ENCODE measurements at places on chromosomes 4 and X.
A peak's percentile ranks its signal among the peaks of the same experiment; 100 is the strongest.

GRCh38 chrX:50381729-50382415 is 88.8 kb downstream of the DGKK start:
- DNase-seq: no peak

GRCh38 chr4:109434007-109434971 is 674 bp downstream of the SEC24B start:
- DNase-seq: no peak

DNA sequence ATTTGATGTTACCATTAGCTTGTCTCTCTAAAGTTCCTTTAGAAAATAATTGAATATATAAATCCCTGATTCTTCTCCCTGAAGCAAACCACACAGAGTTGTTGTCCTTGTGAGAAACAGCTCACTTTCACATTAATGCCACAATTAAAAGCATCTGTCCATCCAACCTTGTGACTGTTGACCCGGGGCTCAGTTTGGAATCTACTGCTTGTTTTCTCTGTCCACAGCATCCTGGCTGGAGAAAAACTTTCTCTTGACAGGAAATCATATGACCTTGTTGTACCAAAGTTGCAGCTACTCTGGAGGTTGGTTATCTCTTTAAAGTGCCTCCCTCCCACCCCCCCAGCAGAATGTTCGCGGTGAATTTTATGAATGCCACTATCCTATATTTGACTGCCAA is 3.1 kb downstream of the PRKG2 start:
- no peak for DNase-seq

GRCh38 chr4:79915246-79915645 is 157.8 kb downstream of the ANTXR2 start:
- no peak for DNase-seq

- DNase-seq: no peak
Observed at GRCh38 chrX:35858906-35859305, 60.6 kb upstream of the CFAP47 start.

GRCh38 chrX:119041175-119041574 is 31.6 kb upstream of the CT47C1 start:
- DNase-seq: no peak

GRCh38 chr4:114773339-114773738 is 174.7 kb downstream of the UGT8 start:
- DNase-seq: no peak

DNA sequence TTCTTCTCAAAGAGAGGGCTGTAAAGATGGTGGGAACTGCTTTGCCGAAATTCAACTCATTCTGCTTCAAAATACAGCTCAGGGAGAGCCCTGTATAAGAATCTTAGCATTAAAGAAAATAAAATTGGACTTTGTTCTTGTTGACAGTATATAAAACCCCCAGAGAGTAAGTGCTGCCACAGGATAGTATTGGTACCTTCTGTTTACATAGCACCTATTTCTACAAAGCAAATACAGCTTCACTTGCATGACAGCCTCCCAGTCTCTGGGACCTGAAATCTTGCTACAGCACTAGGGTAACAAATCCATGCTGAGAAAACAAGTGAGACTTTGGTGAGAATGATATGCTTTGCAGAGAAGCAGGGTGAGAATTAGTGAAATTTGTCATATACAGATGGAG is 428.6 kb downstream of the ADGRL3 start:
- no peak for DNase-seq

DNA sequence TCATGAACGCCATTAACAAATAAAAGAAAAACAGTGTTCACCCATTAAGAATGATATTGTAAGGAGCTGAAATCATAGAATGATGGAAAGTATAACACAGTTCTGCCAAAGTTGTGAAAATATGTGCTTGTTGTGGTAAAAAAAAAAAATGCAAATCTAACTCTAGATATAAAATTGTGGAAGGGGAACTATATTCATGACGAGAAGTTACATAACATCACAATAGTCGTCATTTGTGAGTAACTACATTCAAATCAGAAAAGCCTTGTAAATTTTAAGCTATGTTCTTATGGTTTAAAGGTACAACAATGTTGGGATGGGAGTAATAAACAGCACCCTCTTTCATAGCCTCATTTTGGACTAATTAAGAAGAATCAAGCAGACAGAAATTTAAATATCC is 57.6 kb upstream of the PRDM8 start:
- DNase-seq: no peak

GRCh38 chr4:34176609-34177008 is 2067.7 kb downstream of the ARAP2 start:
- no peak for DNase-seq

DNA sequence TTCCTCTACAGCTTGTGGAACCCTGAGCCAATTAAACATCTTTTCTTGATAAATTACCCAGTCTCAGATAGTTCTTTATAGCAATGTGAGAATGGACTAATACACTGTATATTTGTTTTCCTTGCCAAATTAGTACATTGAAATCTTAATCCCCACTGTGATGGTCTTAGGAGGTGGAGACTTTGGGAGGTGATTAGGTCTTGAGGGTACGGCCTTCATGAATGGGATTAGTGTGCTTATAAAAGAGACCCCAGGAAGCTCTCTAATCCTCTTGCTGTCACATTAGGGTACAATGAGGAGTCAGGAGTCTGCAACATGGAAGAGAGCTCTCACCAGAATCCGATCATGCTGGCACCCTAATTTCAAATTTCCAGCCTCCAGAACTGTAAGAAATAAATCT is 86.6 kb downstream of the TIGD2 start:
- DNase-seq: no peak

- DNase-seq: no peak
Observed at GRCh38 chr4:61734409-61734808, 534.3 kb downstream of the ADGRL3 start.

GRCh38 chr4:10809905-10810304 is 125.3 kb upstream of the CLNK start:
- no peak for DNase-seq

GRCh38 chrX:154918060-154918483 is 31.9 kb downstream of the F8A1 start:
- peak; percentile 39 for DNase-seq

- no peak for DNase-seq
Observed at GRCh38 chr4:163590103-163590502, 95.6 kb downstream of the TMA16 start.

DNA sequence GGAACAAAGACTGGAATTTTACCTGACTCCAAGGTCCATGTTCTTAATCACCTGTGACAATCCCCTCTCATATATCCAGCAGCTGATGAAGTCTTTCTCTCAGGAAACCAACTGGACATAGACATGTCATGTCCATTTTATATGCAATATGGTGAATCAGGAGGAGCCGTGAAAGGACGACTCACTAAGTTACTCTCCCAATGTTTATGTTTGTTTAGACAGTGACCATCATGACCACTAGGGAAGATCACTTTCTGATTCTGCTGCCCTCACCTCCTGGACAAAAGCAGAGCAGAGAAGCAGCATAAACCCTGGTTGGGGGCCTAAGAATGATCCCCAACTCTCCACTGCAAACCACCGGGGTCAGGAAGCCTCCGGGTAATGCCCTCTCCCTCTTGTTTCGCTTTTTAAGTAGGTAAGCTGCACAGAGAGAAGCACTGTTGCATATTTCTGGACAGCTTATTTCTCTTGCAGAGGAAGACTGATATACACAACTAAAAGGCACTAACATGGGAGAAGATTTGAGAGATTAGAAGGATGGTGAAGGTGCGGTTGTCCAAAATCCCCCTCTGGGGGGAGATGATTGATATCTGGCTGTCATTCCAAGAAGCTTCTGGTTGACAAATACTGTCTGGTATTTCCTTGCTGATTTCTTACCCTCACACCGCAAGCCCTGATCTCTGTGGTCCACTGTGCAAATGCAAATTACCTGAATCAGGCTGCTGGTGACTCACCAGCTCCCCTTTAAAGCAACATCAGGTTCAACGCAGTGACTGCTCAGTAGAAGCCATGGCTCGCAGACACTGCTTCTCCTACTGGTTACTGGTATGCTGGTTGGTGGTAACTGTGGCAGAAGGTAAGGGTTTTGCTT is at the start of gene ODAPH:
TSS of gene ODAPH (plus strand) at position 773 of the 871 bp plus-strand sequence. CDS start at position 790, 17 bp downstream.
- DNase-seq: no peak

- DNase-seq: no peak
Observed at GRCh38 chr4:51909236-51909703, 66.3 kb downstream of the DCUN1D4 start.

DNA sequence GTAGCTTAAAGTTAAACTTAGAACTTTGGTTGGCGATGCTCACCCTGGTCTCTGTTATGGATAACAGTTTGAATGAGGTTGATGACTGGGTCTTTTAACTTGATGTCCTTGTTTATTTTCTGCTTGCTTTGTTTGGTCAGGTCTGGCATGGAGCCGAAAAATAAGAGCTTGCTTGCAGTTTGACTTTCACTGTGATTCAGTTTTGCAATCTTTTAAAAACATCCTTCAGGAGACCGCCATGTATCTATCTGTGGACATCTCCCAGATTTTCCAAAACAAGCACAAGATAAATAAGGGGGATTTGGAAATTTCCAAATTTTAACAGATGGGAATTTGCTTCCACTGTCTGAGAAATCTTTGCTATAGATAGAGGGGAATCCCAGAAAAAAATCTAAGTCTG is 246.7 kb downstream of the PALLD start:
- DNase-seq: no peak

GRCh38 chr4:83342476-83342875 is 7.8 kb upstream of the HPSE start:
- no peak for DNase-seq

DNA sequence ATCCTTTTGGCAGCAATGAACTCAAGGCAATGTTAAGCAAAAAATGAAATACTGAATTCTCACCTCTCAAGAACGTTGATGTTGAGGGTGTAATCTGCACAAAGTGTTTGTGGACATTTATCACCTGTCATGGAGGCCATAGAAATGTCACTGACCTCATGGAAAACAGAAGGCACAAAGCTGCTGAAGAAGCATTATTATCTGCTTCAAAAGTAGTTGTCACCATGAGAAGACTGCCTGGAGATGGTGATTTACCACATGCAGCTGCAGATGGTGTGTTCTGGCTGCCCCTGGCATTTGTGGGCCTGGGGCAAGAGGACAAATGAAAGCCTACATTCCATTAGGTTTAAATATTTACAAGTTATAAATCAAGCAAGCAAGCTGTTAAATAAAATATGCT is 116.8 kb upstream of the RPS6KA3 start:
- no peak for DNase-seq

GRCh38 chr4:85784947-85785346 is 310.0 kb downstream of the ARHGAP24 start:
- DNase-seq: no peak

GRCh38 chrX:1202251-1202650 is 10.2 kb downstream of the CRLF2 start:
- DNase-seq: no peak

GRCh38 chrX:115372152-115372551 is 82.6 kb downstream of the LUZP4 start:
- no peak for DNase-seq

DNA sequence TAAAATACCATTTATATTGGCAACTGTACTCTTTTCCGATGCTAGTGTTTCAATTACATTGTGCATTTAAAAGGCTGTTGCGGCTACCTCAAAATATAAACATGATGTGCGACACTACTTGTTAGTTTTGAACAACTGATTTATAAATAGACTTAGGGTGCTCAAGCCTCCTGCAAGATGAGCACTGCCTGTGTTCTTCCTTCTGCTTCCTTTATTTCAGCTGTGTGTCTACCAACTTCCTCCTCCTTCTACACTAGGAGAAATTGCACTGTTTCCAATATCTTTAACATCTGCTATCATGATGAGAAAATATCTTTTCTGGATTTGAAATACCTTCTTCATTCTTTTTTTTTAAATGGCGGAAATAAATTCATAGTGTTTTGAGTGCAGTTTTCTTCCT is 24.0 kb downstream of the TET2 start:
- no peak for DNase-seq

GRCh38 chr4:138158746-138159297 is 83.3 kb downstream of the SLC7A11 start:
- no peak for DNase-seq

DNA sequence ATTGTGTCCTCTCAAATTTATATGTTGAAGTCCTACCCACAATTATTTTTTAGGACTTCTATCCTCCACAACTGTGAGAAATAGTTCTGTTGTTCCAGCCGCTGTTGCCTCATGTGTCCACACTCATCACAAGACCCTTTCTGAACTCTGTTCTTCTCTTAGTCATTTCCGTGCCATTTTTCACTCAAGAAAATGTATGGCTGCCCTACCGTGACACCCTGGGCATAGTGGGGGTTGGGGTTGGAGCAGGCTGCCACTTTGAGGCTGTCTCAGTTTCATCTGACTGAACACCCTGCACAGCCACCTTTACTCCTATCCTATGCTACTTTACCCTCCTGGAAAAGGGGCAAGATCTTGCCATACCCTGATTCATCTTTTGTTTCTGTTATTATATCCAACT is 319.1 kb downstream of the TENM3 start:
- no peak for DNase-seq

DNA sequence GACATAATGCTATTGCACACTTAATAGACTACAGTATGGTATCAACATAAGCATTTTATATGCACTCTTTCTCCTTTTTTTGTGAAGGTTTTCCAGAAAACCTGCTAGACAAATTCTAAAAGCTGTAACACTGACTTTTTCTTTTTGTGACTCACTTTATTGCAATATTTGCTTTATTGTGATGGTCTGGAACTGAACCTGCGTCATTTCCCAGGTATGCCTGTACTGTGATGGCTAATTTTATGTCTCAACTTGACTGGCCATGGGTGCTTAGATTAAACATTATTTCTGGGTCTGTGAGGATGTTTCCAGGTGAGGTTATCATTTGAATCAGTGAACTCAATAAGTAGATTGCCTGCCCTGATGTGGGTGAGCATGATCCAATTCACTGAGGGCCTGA is 35.5 kb upstream of the LAMP2 start:
- no peak for DNase-seq

DNA sequence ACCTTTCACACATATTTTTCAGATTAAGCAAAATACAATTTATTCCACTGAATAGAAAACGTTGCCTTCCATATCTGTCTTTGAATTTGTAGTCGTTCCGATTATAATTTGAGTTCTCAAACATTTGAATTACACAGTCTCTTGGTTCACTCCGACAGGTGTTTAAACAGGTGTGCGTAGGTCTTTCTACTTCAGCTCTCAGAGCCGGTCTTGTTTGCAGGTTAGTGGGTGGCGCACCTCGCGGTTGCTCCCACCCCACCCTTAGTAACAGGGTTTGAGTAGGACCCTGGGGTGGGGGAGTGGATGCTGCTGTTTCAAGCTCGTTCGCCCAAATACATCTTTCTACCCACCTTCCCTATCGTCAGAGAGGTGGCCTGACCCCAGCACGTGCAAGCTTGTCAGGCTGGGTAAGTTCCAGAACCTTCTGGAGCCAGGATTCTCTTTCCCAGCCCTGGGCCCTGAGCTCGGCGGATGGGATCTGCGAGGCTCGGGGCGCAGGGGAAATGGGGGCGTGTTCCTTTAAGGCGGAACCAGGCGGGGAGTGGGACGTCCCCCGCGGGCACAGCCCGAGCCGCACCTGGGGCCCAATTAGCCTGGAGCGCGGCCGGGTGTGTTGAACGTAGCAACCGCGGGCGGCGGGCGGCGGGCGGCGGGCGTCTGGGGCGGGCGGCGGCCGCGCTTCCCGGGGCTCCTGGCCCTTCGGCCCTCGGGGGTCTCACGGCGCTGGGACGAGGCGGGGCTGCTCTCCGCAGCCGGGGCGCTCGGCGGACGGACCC is at the start of gene FAM149A:
TSS of gene FAM149A (plus strand) at position 591 of the 776 bp plus-strand sequence.
- DNase-seq: no peak

GRCh38 chrX:108442901-108443464 is 3.3 kb downstream of the COL4A5 start:
- no peak for DNase-seq

- no peak for DNase-seq
Observed at GRCh38 chr4:89411539-89412309, 104.1 kb upstream of the GPRIN3 start.

- DNase-seq: no peak
Observed at GRCh38 chrX:37388413-37388812, 39.2 kb downstream of the PRRG1 start.
